ENCODE measurements at places on chromosomes 5 and 9. TPM values are rescaled to one million over a fixed set of nuclear protein-coding genes. Genes with fewer than 3 reads are reported as not detected.

PTGER4 gene
- total RNA-seq = 39.5 TPM

ABO gene
- 7.3 TPM for total RNA-seq

SPATA9 gene
- total RNA-seq = 0.96 TPM

LHX6 gene
- 9.8 TPM for total RNA-seq

FOXD4L6 gene
- total RNA-seq = not detected

GARIN3 gene
- not detected for total RNA-seq

TAF1L gene
- total RNA-seq = not detected

IL9 gene
- not detected for total RNA-seq

PCDHGA11 gene
- 4.9 TPM for total RNA-seq

MAMDC2 gene
- total RNA-seq = 9.0 TPM

- DNase-seq = no peak
Observed at GRCh38 chr5:138701678-138702077, 51.5 kb upstream of the CTNNA1 start.

DNA sequence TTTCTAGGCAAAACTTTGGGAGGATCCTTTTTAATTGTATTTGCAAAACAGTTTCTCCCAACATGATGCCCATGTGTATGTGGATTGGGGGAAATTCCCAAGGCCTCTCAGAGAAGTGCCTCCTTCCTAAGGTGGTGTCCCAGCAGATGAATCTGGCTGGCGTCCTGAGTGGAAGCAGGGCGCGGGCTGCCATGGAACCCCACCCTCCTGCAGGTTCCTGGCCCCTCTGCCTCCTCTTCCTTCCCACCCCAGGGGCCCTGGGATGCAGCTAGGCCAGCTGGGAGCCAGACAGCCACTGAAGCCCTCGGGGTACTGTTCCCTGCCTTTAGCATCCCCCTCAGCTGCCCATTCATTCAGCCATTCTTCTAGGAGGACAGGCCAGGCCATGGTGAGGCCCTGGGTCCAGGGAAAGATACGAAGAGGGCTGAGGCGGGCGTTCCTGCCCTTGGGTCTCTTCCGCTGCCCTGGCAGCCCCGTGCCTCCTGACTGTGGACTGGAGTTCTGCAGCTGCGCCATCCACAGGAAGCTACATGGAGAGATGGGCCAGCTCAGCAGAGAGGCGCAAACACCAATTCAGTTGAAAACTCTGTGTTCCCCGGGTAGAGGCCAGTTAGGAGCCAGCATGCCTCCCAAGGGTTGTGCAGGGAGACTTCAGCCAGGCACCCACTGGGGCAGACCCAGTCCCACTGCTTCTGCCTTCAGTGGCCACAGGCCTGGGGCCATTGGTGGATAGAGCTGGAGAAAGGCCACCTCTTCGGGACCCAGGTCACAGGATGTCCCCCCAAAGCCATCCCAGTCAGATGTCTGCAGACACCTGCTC, 36.5 kb downstream of the ADAMTS2 start:
- no peak for DNase-seq

GRCh38 chr5:108515517-108516105, 133.7 kb upstream of the FBXL17 start:
- DNase-seq = no peak

DNA sequence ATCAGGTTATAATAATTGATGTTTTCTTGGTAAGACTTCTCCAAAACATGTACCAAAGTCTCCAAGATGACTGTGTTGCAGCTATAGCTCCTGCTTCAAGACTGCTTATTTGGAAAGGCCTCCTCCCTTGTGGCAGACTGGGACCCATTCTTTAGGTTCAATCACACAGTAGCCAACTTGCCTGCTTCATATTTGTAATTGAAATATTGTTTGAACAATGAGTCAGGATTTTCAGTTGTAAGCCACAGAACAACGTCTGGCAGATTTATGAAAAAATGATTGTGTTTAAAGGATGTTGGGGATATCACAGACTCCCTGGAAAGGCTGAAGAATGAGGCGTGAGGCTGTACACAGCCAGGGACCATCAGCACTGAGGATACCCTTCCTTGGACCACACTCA, 458.9 kb downstream of the MED10 start:
- no peak for DNase-seq

DNA sequence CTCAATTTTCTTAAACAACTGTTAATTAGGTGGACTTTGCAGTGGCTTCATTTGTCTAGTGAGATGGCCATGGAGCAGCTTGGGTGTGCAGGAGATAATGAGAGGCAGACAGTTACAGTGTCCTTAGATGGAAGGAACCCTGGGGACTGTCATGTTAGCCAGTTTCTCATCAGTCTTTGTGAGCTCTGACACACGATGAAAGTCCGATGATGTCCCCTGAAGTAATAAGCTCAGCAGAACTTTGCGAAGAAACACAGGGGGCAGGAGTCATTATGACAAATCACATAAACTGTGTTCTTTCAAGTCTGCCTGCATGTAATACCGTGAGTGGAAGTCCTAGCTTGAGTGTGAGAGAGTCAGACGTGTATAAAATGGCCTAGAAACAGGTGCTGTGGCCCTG, 201.8 kb downstream of the DRD1 start:
- DNase-seq = no peak

DNA sequence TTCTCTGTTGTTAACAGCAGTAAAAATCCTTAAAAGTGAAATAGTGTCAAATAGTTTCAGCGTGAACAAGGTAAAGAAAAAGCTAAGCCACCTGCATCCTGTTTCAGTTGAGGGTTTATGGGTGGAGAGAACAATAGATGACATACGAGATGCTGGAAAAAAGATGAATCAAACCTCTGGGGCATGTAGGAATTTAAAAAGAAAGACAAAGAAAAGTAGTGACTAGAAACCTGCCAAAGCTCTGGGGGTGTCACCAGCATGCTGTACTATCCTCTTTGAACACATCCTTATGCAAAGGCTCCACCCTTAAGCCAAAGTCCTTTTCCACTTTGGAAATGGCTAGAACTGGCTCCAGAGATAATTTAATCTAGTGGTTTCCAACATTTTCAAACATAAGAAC, 22.2 kb downstream of the SCAI start:
- DNase-seq = no peak

DNA sequence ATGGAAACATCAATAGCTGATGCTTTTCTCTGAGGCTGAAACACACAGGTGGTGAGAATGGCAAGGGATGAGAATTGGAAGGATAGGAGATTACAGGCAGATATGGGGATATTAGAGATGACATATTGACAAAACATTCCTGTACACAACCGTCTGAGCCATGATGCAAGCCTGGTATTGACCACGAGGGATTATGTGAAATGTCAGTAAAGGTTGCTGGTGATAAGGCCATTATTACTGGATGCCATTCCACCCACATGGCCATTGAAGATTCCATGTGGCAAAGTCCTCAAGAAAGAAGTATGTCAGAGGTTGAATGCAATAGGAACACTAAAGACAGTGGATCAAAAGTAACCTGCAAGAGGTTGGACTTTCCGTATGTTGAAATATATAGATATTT, 15.7 kb downstream of the GRAMD2B start:
- no peak for DNase-seq

GRCh38 chr5:1661311-1661710, 137.6 kb upstream of the LPCAT1 start:
- no peak for DNase-seq

DNA sequence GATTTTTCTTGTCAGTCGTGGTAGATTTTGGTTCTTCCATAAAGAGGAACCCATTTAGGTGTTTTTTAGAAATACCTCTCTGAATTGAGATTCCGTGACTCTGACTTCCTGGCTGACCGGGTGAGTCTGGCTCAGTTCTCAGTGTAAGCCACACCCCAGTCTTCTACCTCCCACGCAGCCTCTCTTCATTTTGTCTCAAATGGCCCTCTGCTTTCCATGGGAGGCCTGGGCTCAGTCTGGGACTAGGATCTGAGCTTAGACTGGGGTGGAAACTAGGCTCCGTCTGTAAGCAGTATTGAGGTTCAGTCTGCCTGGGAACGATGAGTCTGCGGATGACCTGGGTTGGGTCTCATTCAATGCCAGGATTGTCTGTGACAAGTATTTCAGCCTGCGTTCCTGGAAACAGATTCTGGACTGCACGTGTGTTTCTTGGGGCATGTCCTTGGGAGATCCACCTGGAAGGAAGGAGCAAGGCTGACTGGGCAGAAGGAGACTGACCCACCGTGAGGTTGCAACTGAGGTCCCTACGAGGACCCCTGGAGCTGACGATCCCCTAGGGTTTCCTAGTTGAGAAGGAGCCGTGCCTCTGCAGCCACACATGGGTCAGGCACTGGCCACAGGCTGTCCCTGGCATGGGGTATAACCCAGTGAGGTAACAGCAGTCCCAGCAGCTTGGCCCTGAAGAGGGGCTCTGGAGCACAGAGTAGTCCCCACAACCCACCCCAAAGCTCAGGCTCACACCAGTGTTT, 12.4 kb upstream of the CRB2 start:
- no peak for DNase-seq

- DNase-seq = no peak
Observed at GRCh38 chr5:30594331-30594730, 599.2 kb upstream of the CDH6 start.

GRCh38 chr5:67695369-67695768, 498.8 kb upstream of the CD180 start:
- DNase-seq = no peak

DNA sequence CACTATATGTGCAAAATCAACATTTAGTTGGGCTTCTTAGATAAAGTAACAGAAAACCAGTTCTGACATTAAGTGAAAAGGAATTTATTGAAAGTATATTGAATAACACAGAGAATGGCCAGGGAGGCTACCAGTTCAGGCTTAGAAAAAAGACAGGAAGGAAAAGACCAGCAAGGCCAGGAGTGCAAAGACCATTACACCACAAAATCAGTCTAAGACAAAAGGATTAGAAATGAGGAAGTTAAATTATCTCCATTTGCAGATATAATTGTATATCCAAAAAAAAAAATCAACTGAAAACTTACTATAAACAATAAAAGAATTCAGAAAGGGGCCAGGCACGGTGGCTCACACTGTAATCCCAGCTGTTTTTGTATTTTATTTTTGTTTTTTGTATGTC, 4.8 kb upstream of the TEX10 start:
- DNase-seq = no peak

GRCh38 chr9:97517331-97518089, 16.0 kb downstream of the TMOD1 start:
- no peak for DNase-seq

DNA sequence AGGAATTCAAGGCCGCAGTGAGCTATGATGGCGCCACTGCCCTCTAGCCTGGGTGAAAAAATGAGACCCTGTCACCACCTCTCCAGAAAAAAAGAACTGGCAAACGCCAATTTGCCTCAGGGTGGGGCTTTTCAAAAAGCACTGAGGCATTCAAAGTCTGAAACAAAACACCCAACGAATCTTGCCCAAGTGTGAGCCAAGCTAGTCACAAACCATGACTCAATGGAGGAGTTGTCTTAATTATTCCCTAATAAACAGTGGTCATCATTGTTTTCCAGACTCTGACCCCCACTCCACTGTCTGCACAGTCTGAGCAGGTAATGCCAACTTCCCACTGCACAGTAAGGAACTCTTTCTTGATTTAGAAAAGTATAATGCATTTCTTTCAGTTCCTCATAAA, 16.8 kb downstream of the FRMD3 start:
- DNase-seq = no peak

DNA sequence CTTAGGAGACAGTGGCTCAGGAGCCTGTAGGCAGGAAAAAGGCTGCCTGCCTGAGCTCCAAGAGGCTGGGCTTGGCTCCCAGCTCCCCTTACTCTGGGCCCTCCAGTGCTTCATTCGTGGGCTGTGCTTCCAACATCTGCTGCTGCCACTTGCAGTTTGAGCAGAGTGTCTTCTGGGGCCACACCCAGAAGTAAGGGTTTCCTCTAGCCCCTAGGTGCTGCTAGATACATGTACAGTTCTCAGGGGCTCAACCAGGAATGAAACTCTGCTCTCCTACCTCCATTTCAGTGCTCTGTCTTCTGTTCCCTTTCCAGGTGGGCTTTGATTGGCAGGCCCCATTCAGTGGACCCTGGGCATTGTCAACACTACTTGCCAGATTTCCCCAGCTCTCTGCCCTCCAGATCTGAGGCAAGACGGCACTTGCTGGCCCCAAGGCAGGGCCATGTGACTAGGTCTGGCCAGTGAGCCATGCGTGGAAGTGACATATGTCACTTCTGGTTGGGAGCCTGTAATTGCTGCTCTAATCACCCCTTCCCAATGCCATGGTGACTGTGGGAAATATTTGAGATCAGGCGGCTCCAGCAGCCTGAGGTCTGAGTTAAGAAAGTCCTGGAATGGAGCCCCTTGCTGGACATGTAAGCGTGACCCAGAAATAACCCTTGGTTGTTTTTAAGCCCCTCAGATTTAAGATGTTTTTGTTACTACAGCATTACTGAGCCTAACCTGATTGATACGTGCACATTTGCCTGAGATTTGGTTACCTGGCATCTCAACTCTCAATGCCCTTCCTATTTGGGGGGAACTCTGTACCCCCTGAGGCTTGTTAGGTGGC, 9.4 kb upstream of the BOD1 start:
- DNase-seq = no peak

Measured in omental fat pad (tissue), 4 donors.